ENCODE measurements at places on chromosomes 1 and 21. TPM values are rescaled to one million over a fixed set of nuclear protein-coding genes. Genes with fewer than 3 reads are reported as not detected.
A peak's percentile ranks its signal among the peaks of the same experiment; 100 is the strongest.

CDA gene
- 7.0 TPM for polyA plus RNA-seq

SPRR5 gene
- not detected for polyA plus RNA-seq

SV2A gene
- polyA plus RNA-seq: 21.2 TPM

SHE gene
- polyA plus RNA-seq: not detected

CD48 gene
- not detected for polyA plus RNA-seq

ZNF683 gene
- polyA plus RNA-seq: not detected

LAD1 gene
- polyA plus RNA-seq: not detected

ARHGEF16 gene
- 0.04 TPM for polyA plus RNA-seq

SMPDL3B gene
- polyA plus RNA-seq: 0.34 TPM

KCNT2 gene
- polyA plus RNA-seq: 1.4 TPM

LRRC7 gene
- polyA plus RNA-seq: 0.25 TPM

CLCA1 gene
- not detected for polyA plus RNA-seq

TBX19 gene
- polyA plus RNA-seq: 2.3 TPM

SYT14 gene
- polyA plus RNA-seq: 1.5 TPM

FRRS1 gene
- 0.93 TPM for polyA plus RNA-seq

CTBS gene
- 25.3 TPM for polyA plus RNA-seq

OR2L8 gene
- polyA plus RNA-seq: not detected

AQP10 gene
- polyA plus RNA-seq: not detected

TSTD1 gene
- 0.26 TPM for polyA plus RNA-seq

GRCh38 chr1:104082221-104082620 is 332.5 kb downstream of the AMY1C start:
- DNase-seq: no peak

- DNase-seq: no peak
These were observed 214.7 kb upstream of the EDN2 start for GRCh38 chr1:41698916-41699860.

DNA sequence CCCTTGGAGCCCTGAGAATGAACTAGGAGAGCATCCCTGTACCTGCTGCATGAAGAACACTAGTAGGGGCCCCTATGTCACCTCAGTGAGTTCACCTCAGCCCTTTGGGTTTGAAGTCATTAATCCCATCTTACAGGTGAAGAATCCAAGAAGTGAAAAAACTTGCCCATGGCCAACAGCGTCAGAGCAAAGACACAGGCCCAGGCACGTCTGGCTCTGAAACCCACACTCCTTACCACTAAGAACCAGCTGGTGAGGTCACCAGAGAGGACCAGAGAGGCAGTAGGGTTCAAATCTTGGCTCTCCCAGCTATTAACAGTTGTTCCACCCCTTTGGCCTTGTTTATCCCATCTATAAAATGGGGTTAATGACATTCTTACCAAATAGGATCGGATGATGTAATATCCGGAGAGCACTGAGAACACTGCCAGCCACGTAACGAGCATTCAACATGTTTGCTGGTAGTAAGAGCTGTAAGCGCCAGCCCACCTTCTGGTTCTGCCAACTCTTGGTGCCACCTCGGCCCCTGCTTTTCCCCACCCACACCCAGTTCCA is 8.8 kb downstream of the MATN1 start:
- DNase-seq: no peak

- no peak for DNase-seq
These were observed 57.9 kb upstream of the RUNX3 start for GRCh38 chr1:24987875-24988557.

DNA sequence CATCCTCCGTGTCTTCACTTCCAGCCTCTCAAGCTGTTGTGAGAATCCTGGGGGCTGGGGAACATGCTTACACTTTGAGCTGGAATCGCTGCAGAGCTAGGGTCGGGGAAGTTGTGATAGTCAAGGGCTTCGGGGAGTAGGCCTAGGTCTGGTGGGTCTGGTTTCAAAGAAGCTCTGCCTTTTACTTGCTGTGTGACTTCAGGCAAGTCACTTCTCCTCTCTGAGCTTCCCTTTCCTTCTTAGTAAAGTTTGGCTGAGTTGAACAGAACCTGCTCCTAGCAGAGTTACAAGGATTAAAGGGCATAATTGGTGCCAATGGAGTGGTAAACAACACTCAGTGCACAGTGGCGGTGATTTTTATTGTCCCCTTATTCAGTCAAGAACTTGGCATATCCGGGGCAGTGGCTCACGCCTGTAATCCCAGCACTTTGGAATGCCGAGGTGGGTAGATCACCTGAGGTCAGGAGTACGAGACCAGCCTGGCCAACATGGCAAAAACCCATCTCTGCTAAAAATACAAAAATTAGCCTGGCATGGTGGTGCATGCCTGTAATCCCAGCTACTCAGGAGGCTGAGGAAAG is 25.7 kb downstream of the ARHGEF19 start:
- no peak for DNase-seq

DNA sequence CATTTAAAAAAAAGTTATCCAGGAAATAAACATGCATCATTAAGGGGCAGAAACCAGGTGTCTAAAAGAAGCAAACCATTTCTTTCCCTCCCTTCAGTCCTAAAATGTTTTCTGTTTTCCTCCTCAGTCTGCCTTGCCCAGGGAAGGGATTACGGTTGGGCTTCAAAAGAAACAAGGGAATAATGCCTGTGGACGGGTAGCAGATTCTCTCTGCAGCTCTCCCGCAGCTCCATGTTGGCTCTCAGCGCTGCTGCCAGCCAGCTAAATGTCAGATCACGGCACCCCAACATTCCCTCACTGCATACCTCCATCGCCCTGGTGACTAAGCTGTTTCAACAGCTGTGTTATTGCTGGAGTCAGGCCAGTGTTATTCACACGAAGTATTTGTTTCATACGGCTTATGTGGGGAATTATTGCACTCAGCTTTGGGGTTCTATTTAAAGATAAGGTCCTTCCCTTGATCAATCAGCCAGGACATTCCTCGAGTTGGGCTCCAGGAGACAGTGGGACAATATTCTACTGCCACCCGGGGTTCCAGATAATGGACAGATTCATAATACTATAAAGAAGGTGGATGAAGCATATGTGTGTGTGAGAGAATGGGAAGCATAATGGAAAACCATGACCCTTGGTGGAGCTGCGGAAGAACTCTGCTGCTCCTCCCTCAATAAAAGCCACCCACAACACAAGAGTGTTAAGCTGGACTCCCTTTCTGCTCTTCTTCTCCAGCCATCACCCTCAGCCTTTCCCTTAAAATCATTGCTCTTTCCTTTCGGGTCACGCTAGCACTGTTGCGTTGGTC is 58.2 kb downstream of the WLS start:
- peak; percentile 57 for DNase-seq

GRCh38 chr21:38832664-38833063 is 26.9 kb downstream of the ETS2 start:
- DNase-seq: no peak

DNA sequence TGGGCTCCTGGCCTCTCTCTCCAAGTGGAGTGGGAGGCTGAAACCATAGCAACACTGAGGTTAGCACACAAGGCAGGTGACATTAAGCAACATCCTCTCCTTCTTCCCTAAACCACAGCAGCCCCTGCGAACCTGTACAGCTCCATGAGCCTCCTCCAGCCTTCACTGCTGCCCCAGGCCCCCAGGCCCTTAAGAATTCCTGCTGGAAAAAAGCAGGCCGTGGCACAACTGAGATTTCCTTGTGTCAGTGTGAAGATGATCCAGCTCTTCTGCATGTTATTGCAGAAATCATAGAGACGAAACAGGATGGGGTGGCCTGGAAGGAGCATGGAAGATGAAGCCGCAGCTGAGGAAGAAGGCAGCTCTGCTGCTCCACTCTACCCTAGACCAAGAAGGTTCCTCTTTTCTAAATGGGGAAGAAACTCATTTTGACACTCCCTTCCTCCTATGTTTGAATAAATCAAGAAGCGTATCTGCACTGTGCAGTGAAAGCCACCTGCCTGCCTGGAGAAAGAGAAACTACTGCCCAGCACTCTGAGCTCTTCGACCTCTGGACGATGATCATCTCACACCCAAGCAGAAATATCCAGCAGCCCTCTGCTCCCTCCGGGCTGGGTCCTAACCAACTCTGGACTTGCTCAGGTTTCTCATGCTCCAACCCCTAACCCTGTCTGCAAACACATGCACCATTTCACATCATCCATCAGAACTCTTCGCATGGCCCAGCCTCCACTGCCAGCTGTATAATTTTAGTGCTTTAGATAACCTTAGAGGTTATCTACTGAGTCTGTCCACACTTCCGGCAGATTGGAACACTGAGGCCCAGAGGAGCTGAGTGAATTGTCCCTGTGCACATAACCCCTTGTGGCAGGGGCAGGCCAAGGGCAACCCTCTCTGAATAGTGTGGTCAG is 20.7 kb downstream of the SH3BP5L start:
- no peak for DNase-seq

GRCh38 chr21:37278199-37278598 is 11.1 kb upstream of the VPS26C start:
- no peak for DNase-seq

DNA sequence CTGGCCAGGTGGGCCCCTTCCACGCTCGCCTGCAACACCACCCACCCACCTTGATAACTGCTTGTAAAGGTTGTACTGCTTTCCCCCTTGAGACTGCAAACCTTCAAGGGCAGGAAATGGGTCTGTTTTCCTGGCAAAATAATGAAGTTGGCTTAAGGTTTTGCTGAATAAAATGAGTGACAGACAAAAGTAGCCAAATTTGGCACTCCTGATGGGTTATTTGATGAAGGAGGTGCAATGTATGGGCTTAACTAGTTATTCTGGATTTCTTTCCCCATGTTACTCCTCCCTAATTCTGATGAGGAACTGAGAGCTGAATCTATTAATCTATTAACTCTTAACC is 14.6 kb upstream of the HLCS start:
- DNase-seq: no peak

GRCh38 chr1:109728870-109729269 is 12.0 kb downstream of the GSTM3 start:
- no peak for DNase-seq

GRCh38 chr1:64242895-64243756 is 39.7 kb downstream of the UBE2U start:
- DNase-seq: no peak

DNA sequence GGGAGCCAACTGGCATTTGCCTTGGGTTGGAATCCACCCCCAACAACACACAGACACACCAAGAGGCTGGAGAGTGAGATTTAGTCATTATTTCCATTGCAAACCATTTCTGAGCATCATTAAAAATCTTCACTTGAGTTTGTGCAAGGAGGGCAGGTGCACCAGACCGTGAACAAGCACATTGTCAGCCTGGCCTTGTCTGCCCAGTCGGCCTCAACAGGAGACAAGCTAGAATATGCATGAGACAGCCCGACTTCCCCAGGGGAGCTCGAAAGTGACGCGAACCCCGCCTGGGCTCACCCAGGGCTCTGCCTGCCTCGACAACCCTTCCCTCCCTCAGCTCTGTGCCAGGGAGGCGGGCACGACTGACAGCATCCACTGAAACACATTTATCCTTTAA is 15.4 kb upstream of the GUCA2B start:
- no peak for DNase-seq

GRCh38 chr1:243280571-243281129 is 24.8 kb downstream of the SDCCAG8 start:
- no peak for DNase-seq

- DNase-seq: no peak
These were observed 70.8 kb upstream of the TENT5C start for GRCh38 chr1:117534995-117535467.

DNA sequence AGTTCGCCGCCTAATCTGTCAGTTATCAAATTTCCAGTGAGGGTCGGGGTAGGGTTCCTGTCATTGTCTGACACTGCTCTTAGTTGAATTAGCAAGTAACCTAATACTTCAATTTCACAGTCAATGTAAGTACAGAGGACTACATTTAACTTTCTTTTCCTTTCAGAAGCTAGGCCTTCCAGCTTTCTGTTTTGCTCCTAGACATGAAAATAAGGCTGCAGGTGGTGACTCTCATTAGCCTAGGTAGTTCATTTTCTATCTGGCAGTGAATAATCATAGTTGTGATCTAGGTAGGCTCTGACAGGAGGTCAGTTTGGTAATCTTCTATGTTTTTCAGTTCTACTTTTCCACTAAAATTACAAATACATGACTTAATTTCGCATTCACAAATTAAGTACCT is 783.1 kb downstream of the MRPL39 start:
- no peak for DNase-seq

DNA sequence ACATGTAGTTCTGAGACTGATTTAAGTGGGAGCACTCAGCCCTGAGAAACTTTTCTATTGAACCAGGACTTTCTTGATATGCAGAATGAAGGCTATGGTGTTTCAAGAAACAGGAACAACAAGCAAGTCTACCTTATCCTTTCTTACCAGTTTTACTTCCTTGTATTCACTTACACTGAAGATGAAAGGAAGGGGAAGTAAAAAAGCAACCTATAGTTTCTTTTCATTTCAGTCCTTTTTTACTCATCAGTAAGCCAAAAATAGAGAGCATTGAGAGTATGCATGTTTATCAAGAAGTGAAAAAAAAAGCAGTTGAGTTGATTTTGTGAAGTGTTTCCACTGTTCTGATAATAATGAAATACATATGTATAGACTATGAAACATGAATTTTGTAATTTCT is 1010.3 kb downstream of the AMY1C start:
- no peak for DNase-seq

GRCh38 chr1:153277852-153278251 is 18.4 kb downstream of the LORICRIN start:
- DNase-seq: no peak

DNA sequence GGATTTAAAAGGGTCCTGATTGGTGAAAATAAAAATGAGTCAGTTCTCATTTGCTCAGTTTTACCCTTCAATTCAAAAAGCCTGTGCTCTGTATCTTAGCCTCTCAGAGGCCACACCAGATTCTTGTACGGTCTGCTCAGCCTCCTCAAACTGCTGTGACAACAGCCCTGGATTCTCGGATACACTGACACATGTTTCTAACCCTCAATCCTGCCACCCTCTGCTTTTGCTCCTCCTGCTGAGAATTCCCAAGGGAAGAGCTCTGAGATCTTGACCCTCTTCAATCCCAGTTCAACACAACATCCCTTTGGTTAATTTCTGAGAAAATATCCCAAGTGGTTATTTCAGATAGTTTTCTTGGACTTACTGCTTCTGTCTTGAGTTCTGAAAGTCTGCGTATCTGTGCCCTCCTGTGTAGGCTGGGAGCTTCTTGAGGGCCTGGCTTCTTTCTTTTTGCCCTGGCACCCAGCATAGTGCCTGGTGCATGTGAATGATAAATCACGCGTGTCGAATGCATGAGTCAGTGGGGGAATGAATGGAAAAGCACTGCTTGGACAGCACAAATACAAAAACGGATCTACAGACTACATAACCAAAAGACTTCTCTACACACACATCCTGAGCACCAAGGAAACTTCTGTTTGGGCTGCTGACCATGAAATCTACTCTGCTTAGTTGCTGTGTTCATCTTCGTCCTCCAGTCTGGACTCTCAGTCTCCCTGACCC is 24.5 kb downstream of the IRF2BP2 start:
- DNase-seq: no peak

DNA sequence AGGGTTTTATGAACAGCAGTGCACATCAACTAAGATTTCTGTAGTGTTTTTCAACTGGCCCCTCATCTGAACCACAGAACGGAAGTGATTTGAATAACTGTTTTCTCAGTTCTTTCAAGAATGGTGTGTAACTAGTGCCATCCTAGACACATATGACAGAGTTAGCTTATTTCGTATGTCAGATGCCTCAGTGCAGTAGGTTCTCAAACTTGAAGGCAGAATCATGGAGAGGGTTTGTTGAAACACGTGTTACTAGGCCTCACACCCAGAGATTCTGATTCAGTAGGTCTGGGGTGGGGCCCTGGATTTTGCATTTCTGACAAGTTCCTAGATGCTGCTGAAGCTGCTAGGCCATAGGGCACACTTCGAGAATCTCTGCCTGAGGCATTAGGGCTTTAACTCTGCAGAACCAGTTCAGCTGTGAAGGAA is 49.0 kb downstream of the SCCPDH start:
- DNase-seq: no peak

GRCh38 chr1:186079084-186079684 is 295.9 kb downstream of the TPR start:
- no peak for DNase-seq

GRCh38 chr1:100009458-100009857 is 39.7 kb downstream of the SLC35A3 start:
- peak; percentile 14 for DNase-seq

Measured in BJ (cell line).